ENCODE measurements at places on chromosomes 5 and 9.

DNA sequence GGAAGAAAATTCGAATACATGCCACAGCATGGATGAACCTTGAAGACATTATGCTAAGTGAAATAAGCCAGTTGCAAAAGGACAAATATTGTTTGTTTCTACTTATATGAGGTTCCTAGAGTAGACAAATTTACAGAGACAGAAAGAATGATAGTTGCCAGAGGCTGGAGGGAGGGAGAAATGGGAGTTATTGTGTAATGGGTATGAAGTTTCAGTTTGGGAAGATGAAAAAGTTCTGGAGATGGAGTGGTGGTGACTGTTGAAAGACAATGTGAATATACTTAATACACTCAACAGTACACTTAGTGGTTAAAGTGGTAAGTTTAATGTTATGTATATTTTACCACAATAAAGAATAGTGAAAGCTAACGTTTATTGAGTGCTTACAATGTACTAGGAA lies 99.6 kb upstream of the SLC44A1 start:
- DNase-seq, result no peak

DNA sequence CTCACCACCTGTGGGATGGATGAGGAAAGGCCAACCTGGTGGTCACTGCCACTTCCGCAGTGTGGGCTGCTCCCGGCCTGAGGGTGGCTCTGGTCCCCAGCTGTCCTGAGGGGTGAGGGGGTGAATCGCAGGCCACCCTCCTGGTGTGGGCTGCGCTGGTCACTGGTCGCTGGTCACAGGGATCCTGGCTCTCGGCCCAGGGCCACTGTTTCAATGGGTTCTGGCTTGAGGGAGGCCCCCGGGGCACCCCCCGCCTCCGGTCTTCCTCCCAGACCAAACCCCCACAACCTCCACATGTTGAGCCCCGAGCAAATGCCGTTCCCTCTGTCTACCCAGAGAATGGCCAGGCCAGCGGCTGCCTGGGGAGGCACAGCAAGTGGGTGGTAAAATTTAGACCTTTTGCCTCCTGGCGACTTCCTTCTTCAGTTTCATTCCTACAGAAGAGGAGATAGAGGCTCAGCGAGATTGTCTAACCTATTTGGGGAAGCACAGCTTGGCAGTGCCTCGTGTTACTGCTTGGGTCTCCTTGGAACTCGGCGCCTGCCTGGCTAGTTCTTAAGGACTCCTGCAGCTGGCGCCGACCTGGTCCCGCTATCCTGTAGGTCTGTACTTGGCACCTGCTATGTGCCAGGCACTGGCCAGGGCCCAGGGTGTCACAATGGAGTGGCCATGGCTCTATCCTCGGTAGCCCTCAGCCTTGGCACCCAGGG lies 48.2 kb downstream of the RXRA start:
- DNase-seq, result no peak

- DNase-seq, result no peak
Measured at GRCh38 chr5:77828445-77828844, 52.3 kb upstream of the TBCA start.

- no peak for DNase-seq
Measured at GRCh38 chr9:114787781-114788498, 17.9 kb downstream of the TNFSF15 start.

- DNase-seq, result no peak
Measured at GRCh38 chr5:179181988-179182387, 121.8 kb downstream of the ZNF354C start.

DNA sequence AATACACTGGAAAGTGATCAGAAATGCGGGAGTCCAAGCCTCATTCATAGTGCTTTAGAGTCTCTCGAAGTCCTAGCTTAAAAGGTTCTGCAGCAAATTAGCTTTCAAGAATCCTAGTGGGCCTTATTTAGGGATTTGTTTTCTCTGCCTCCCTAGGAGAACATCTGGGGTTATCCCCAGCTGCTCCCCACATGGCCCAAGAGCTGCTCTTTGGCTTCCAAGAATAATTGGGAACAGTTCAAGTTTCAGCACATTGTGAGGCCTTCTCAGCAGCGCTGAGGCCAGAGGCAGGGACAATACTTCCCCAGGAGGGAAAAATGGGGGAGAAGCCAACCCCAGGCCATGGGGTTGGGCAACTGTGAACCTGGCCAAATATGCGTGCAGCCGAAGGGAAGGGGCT lies 108.7 kb downstream of the LIFR start:
- no peak for DNase-seq

DNA sequence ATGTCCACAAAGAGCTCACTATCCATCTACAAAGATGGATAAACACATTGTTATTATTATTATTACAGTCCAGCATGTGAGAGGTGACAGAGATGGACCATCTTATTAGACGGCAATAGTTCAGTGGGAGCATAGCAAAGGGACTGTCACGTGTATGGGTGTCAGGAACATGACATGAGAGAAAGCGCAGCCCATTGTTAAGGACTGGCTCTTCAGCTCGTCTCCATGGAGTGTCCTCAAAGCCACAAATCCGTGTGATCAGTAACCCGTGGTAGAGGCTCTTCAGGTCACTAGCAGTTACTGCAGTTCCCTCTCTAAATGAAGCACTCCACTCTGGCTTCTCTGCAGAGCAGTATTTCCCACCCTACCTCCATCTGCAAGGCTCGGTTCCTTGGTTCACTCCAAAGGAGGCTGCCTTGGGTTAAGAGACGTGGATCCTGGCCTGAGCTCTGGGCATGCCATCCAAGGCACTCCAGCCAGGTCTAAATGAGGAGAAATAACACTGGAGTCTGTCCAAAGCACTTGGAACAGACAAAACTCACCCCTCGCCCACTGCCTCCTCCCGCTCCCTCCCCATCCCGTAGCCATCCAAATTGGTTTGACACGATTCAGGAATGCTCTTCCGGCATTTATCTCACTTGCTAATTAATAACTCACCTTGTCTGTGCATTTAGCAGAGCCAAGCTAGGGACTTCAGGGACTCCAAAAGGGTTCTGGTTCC lies 122.3 kb upstream of the WWC1 start:
- DNase-seq, result no peak

- no peak for DNase-seq
Measured at GRCh38 chr9:133194597-133194996, 14.5 kb downstream of the OBP2B start.

Measured in iPS DF 6.9 (cell line).